ENCODE measurements at places on chromosomes 2 and 18. TPM values are rescaled to one million over a fixed set of nuclear protein-coding genes. Genes with fewer than 3 reads are reported as not detected.

DNA sequence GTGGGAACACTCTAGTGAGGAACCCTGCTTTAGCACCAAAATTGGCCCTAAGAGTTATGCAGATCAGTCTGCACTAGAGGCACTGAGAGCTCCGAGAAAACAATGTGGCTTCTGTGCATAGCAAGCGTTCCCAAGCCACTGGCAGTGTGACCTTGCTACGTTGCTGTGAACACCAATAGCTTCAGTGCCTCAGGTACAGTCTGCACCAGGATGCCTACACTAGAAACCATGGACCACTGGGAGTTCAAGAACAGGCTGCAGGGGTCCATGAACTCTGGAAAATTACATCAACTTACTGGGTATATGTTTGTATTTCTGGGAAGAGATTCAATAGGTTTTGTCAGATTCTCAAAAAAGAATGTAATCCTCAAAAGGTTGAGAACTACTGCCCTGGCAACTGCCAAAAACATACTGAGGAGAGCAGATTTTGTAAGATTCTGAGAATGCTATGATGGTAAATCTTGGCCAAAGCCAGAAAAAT, 18.3 kb upstream of the SP3 start:
- no peak for DNase-seq

DNA sequence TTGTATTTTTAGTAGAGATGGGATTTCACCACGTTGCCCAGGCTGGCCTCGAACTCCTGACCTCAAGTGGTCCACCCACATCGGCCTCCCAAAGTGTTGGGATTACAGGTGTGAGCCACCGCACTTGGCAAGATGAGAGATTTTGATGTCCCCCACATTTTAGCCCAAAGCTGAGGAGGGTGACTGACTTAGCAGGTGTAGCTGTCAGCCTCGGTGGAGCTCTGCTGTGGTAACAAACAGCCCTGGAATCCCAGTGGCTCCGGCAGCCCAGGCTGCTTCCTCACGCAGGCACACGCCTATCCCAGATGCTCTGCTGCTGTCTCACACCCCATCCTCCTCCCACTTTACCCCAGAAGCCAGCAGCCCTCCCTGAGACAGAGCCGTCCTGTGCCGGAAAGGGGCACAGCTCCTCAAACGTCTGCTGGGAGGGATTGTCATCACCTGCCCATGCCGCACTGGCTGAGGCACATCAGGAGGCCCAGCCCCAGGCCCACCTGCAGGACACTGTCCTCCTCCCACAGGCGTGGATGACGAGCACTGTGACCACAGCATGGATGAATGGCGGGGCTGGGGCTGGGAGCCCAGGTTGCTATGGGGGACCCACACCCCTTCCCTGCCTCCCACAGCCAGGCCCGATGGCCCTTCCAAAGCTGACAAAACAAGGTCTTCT, 10.6 kb upstream of the BOK start:
- DNase-seq: no peak

DNA sequence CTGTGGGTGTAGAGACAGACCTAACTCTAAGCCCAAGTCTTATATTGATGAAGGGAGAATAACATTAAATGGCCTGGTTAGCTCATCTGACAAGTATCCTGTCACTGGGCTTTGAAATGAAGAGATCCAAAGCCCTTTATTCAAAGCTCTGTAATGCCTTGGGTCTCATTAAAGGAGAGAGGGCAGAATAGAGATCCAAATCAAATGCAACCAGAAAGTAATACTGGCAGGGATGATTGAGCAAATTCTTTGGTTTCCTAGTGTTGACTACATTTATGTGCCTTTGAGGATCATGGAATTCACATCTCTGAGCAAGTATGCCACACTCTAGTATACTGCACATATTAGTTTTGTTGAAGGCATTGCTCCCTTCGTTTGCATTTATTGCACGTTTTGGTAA, 147.9 kb upstream of the CAVIN2 start:
- DNase-seq: no peak

GRCh38 chr2:154963511-154963910, 265.0 kb downstream of the KCNJ3 start:
- no peak for DNase-seq

DNA sequence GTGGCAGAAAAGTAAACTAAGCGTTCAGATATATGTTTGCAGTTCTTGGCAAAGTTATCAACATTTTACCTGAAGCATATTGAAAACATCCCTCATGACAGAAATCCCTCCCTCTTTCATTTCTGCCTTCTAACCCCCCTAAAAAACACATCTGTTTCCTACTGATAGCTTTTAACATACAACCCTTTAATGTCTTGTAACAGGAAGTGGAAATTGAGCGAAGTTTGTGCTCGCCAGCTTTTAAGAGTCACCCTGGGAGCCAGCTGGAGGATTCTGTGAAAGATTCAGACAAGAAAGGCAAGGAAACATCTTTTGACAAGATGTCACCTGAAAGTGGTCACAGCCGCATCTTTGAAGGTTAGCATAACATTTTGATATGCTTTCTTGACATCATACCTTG, 247.4 kb downstream of the XIRP2 start:
- no peak for DNase-seq

DNA sequence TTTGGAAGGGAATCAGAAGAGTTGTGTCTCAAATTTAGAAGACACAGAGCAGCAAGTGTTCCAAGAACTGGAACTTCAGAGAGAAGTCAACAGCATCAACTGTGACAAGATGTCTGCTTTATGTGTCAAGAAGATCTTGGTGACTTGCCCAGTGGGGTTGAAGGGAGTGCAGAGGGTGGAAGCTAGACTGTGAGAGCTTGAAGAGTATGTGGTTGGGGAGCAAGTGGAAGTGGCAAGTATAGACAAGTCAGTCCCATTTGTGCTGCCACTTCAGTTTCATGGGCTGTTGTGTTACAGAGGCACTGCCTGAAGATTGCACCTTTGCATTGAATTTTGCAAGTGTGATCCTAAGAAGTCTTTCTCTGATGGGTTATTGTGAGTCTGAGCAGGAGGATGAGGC, 68.7 kb upstream of the MC2R start:
- DNase-seq: no peak

MARCHF4 gene
- 2.0 TPM for total RNA-seq

DNA sequence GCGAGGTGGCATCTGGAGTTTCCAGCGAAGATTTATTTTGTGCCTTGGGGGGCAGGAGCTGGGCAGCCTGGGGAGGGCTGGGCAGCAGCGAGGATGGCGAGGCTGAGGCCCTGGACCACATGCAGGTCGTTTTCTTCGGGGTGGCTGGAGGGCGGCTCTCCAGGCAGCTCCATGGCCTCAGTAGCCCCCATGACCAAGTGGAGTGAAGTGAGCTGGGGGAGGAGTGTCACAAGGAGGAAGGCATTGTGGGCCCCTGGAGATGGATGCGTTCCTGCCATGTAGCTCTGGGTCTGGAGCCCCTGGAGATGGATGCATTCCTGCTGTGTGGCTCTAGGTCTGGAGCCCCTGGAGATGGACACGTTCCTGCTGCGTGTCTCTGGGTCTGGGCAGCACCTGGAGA, 40.4 kb downstream of the SH3BP4 start:
- DNase-seq: no peak

DNA sequence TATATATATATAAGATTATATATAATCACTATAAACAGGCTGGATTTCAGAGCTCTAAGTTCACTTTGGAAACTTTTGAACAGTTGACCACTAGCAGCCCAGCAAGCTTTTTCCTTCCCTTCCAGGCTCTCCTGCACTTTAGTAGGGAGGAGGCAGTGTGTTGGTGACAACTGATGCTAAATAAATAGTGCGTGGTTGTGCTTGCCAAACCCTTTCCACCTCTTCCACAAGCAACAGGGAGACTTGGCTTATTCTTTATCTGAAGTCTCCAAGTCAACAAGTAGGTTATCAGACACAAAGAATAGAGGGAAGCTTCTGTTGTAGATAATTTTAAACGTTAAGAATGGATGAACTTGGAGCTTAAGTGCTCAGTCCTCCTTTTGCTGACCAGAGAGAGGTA, 408.2 kb upstream of the HNRNPA3 start:
- DNase-seq: no peak

GRCh38 chr2:54559593-54560145, 103.5 kb downstream of the SPTBN1 start:
- no peak for DNase-seq

G6PC2 gene
- total RNA-seq: not detected

GRCh38 chr2:158598862-158599517, 142.2 kb downstream of the PKP4 start:
- DNase-seq: no peak

DNA sequence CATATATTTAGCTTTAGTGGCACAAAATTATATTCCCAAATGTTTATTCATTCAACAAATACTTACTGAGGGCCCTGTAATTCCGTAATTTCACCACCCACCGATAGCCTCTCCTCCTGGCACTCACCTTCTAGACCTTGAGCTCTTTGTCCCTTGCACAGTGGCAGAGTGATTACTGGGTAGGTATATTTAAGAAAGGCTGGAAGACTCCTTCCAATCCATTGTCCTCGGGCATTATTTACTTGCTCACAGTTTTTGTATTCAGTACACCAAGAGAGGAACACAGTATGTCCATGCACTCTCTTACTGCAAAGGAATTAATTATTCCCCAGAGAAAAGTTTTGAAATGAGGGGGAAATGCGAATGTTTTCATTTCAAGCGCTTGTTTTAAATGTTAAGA, 1.1 kb upstream of the CDCA7 start:
- DNase-seq: no peak

DNA sequence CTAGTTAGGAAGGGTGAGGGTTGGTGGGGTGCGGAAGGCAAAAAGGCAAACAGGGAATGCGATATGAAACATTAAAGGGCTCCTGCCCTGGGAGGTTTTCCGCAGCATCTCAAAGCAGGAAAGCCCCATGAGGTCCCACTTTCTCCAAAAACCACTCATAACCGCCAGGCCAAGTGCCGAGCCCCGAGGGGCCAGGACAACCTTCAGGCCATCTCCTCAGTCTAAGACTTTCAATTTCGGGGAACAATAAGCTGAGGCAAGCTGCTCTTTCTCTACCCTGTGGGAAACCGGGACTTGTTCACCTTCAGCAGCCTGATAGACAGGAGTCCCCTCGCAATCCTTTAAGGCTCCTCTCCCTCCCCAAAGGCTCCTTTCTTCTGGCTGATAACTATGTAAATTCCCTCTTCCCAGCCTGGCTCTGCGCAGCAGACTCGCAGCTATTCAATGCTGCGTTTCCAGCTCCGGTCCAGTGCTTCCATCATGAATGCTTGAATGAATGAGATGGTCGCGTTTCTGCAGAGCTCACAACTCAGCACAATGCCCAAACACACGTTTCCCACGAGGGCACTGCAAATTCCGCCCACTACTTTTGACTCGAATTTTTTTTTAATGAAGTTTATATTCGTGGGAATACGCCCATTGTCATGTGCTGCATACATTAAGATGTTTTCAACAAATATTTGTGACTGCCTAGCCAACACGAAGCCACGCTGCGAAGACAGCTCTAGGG, 1.4 kb downstream of the LAMA1 start:
- DNase-seq: no peak

DNA sequence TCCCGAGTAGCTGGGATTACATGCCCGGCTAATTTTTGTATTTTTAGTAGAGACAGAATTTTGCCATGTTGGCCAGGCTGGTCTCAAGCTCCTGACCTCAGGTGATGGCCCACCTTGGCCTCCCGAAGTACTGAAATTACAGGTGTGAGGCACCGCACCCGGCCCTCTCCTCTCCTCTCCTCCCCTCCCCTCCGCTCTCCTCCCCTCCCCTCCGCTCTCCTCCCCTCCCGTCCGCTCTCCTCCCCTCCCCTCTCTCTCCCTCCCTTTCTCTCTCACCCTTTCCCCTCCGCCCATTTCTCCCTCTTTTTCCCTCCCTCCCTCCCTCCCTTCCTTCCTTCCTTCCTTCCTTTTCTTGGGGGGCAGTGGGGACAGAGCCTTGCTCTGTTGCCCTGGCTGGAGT, 28.4 kb downstream of the CD8B start:
- DNase-seq: no peak

DNA sequence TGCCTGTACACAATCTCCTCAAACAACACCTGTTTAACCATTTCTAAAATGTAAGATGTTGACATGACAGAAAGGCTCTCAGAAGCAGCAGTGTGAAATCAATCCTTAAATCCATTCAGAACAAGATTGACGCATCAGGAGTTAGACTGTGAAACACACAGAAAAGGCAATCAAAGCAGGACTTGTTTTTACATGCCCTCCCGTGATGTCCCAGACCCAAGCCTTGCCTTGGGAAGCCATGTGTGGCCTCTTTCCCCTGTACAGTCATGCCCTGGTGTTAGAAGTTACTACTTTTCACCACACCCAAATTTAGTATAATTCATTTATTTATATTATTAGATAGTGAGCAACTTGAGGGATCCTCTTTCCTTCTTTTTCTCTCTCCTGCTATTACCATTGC, 115.7 kb downstream of the NCKAP5 start:
- DNase-seq: no peak

GRCh38 chr2:65722028-65722778, 289.8 kb upstream of the SPRED2 start:
- DNase-seq: peak; percentile 36

GRCh38 chr2:102520009-102520408, 47.0 kb downstream of the SLC9A4 start:
- DNase-seq: no peak

FASTKD2 gene
- 28.3 TPM for total RNA-seq

DNA sequence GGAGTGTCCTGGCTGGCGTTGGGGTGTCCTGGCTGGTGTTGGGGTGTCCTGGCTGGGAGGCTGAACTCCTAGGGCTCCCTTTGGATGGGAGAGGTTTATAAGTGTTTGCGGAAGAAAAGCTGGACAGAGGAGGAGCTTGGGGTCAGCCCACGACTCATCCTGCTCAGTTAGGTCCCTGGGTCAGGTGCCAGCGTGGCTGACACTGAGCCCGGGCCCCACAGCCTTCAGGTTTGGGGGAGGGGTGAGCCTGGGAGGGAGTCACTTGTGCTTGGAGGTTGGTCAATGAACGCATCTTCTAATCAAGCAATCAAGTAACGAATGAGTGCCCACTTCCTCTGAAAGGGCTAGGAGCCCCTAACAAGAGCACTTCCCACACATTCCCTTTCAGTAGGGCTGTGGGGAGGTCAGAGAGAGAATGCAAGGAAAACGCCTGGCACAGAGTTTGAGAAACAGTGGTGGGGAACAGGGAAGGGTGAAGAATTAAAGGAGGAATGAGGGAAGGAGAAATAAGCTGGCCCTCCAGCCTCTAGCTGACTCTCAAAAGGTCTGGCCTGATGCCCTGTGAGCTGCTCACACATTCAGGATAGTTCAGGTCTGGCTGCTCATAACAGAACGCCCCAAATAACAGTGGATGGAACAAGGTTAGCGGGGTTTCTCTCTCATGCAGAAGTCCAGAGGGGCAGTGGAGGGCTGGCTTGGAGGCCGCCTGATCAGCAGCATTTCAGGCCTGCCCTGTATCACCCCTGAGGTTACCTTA, 670 bp downstream of the KCNIP3 start:
- no peak for DNase-seq

- DNase-seq: no peak
Measured at GRCh38 chr18:8139891-8140406, 469.3 kb upstream of the RAB12 start.

NR4A2 gene
- 7.9 TPM for total RNA-seq

LRRC30 gene
- total RNA-seq: not detected

DNA sequence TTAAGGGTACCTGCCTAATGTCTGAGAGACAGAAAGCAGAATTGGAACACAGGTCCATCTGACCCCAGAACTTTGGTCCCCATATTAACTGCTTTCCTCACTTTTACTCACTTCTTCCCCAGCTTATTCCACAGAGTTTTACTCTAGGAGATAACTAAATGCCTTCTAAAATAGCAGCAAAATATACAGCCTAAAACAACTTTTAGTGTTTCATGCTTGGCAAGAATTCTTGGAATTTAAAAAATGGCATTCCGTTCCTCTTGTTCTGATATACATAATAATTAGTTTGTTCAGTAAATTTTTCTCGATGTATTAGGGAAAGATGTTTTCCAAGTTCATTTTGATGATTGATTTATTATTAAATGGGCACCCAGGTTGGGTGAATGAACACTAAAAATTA, 151.9 kb downstream of the FHOD3 start:
- no peak for DNase-seq

KIF1A gene
- total RNA-seq: 132 TPM

Data from progenitor cell of endocrine pancreas (in vitro differentiated cells).